T-helper 1 cell (primary cell): ENCODE measurements at places on chromosomes 4 and X.

- no peak for DNase-seq
These were observed 550.9 kb upstream of the LCORL start for GRCh38 chr4:18572481-18572880.

GRCh38 chr4:67019686-67020437 lies 525.4 kb downstream of the CENPC start:
- no peak for DNase-seq

GRCh38 chr4:10655968-10656367 lies 28.6 kb downstream of the CLNK start:
- DNase-seq = peak; percentile 68

DNA sequence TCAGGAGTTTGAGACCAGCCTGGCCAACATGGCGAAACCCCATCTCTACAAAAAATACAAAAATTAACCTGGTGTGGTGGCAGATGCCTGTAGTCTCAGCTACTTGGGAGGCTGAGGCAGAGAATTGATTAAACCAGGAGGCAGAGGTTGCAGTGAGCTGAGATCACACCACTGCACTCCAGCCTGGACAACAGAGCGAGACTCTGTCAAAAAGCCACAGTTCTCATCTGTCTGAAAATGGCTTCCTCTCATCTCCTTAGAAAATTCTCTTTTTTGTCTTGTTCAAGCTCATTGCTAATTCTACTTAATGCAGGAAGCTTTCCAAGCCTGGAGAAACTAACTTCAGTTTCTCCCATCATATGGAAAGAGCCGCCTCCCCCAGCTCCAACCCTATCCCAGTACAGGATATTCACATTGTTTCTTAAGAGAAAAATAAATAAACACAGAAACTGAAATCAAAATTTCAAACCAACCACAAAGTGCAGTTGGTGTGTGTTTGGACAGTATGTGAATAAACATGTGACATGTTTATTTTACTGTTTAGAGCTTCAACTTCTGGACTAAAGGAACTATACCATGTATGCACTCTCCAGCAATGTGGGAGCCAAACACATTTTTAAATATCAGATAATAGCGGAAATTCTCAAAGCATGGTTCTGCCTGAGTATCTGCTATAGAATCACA lies 55.0 kb upstream of the GAB1 start:
- DNase-seq = no peak

DNA sequence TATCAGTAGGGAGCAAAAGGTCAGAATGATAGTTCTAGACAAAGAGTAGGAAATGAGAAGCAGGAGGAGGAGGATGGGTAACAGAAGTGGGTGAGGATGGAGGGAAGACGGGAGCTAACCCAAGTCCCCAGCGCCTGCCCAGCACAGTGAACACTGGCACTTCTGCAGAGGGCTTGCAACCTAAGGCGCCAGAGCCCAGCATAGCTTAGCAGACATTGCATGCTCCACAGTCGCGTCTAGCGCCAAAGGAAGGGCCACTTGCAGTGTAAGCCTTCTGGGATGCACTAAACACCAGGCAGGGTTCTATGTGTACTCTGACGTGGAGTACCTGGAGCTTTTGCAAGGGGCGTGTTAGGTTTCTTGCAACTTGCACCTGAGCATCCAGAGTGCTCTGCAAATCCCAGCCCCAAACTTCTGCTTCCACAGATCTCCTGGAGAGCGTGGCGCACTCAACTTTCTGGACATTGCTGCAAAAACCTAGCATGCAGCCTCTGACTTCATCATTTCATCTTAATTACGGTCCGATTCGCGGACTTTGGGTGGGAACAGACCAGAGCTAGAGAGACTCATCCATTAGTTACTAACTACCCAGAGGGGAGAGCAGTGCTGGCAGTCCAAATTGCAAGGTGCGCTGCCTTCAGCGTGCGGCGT lies 46.5 kb upstream of the NKAP start:
- DNase-seq = no peak

- no peak for DNase-seq
These were observed 36.0 kb downstream of the MAML3 start for GRCh38 chr4:140117947-140118346.
